HS-5 (cell line): ENCODE measurements at places on chromosomes 5 and 9.
A peak's percentile ranks its signal among the peaks of the same experiment; 100 is the strongest.

DNA sequence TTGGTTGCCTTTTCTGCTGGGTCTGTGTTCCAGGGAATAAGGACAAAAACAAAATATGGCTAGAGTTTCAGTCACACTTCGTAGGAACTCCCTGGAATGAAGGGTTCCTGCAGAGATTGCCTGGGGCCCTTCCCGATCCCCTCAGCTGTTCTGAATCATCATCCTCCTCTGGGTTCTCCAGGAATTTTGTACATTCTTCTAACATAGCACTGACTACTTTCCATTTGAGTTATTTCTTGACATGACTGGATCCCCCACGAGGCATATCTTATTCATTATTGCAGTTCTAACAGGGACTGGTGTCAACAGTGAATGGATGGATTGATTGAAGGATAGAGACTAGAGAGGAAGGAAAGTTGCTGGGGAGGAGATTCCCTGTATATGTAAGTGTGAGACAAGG, 49.2 kb upstream of the TNC start:
- DNase-seq, result peak; percentile 66

GRCh38 chr5:135710045-135710675, 124.3 kb upstream of the SLC25A48 start:
- DNase-seq, result no peak

GRCh38 chr9:95460518-95461164, 56.1 kb downstream of the PTCH1 start:
- no peak for DNase-seq

DNA sequence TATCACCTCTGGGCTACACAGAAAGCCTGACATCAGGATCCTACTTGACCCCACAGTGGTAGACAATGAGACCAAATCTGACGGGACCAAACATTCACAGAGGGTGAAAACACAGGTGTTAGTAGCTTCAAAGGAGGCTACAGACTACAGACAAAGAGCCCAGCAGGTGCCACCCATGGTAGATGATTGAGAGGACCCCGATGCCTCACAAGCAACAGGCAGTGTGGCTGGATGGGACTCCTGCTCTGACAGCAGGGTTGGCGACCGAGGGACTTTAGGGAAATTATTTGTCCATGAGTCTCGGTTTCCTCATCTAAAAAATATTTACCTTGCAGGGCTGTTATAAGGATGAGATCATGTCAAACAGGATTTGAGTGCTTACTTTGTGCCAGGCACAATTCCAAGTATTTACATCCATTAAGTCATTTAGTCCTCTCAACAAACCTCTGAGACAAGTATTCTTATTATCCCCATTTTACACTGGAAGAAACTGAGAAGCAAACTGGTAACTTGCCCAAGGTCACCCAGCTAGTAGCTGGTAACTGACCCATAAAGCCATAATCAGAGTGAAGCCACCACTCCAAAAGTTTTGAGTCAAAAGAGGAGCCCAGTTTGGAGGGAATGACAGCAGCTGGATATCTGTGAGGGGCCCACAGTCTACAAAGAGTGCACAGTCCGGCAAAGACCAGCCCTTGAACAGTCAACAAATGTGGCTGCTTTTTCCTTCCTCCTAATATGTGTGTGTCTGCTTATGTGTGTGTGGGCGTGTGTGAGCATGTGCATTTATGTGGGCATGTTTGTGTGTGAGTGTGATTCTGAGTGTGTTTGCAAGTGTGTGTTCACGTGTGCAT, 502.0 kb downstream of the BNC2 start:
- peak; percentile 60 for DNase-seq

GRCh38 chr5:33237471-33237870, 203.3 kb upstream of the TARS1 start:
- DNase-seq, result no peak

DNA sequence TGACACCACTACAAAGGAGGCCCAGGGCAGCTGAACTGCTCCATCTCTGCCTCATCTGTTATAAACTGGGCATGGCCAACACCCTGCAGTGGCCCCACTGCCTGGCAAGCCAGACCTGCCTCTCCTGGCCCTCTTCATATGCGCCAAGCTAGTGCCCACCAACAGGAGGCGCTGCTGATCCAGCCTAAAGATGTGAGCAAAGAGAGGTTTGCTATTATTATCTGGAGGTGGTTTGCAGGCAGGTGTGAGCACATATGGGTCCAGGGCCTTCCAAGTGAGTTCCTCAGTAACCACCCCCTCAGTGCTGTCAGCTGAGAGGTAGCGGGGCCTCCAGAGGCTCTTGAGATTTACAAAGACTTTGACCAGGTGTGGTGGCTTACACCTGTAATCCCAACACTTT, 232.2 kb downstream of the SYK start:
- DNase-seq, result no peak

DNA sequence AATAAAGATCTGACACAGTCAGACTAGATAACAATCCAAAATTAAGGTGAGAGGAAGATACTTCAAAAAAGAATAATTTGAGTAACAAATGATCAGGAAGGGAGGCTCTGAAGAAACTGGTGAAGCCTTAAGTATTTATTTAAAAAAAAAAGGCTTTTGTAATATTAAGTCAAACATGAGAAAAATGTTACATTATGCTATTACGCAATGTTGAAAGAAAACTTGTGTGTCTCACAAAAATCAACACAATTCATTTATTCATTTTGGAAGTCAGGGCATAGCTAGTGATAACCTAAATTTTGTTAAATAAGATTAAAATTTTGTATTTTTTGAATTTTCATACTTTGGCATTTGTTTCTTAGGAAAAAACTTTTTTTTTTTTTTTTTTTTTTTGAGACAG, 28.2 kb downstream of the WDR41 start:
- no peak for DNase-seq

- no peak for DNase-seq
Observed at GRCh38 chr9:5949103-5949699, 58.5 kb downstream of the MLANA start.

- no peak for DNase-seq
Observed at GRCh38 chr5:102539562-102539961, 40.8 kb upstream of the SLCO6A1 start.

- DNase-seq, result no peak
Observed at GRCh38 chr9:106745876-106746275, 117.1 kb upstream of the ZNF462 start.

- no peak for DNase-seq
Observed at GRCh38 chr5:997711-998110, 10.9 kb upstream of the NKD2 start.

- DNase-seq, result no peak
Observed at GRCh38 chr9:38342096-38342495, 50.4 kb upstream of the ALDH1B1 start.

GRCh38 chr5:127400539-127400938, 109.9 kb downstream of the MEGF10 start:
- no peak for DNase-seq

GRCh38 chr9:111064160-111064837, 26.0 kb upstream of the LPAR1 start:
- DNase-seq, result no peak

- DNase-seq, result no peak
Observed at GRCh38 chr5:10600626-10601245, 36.9 kb downstream of the ANKRD33B start.

DNA sequence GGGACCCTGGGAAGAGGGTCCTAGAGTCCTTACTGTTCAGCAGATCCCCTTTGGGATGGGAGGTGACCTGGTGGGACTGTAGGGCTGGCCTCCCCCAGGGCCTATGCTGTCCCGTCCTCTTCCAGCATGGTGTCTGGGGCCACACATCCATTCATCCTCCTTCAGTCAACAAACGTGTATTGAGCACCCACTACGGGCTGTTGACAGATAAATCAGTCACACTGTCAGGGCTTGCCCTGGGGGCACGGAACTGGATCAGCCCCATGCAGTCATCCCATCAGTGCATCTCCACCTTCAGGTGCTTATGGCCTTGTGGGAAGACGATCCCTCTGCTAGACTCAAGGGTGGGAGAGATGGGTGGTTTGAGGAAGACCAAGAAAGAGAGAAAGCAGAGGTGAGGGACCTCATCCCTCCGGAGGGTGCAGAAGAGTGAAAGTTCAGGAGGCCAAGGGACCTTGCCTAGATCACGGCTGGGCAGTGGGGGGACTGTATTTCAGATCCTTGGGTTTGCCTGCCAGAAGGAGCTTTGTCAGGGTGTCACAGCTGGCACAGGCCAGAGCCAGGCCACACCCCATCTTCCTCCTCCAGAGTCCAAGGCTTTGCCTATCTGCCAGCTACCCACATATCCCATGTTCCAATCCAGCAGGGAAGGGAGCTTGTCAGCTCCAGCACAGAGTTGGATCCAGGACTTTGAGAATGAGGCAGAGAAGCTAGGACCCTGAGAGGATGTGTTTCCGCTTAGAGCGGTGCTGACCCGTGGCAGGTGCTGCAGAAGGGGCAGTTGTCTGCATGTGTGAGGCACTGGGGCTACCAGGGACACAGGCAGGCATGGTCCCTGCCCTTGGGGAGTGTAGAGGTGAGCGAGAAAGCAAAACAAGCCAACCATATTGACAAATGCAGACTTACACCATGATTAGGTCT, 30.5 kb downstream of the COL27A1 start:
- no peak for DNase-seq

DNA sequence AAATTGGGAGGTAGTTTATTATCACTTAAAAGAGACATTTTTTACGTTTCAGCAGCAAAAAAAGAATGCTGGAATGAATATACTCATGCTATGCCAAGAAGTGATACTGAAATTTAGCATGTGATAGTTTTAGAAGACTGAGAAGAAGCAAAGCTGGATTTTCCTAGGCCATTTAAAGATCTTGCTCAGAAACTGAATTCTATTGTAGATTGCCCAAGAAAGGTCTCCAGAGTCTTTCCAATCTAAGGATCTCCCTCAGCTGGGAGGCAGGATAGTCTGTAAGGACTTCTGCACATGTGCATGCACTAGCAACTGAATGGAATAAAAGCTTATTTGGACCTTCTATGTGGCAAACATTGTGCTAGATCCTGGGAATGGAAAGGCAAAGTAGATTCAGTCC, 334.5 kb downstream of the DTWD2 start:
- no peak for DNase-seq

DNA sequence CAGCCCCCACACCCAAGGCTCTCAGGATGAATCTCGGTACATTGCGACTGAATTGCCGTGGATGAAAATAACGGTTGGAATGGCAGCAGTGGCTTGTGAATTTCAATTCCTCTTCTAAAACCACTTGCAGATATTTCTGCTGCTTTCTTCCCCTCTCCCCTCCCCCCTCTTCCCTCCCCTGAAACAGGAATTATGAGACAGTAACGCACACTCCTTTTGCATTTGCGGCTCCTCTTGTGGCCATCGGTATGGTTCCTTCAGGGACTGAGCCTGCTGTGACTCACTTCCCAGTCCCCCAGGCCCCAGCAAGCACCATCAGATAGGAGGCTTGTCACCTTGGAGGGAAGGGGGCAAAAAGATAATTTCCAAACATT, 9.7 kb downstream of the DCANP1 start:
- no peak for DNase-seq

GRCh38 chr9:5438301-5439162, 807 bp upstream of the PLGRKT start:
- DNase-seq, result no peak
